ENCODE measurements at places on chromosomes 4 and X.

DNA sequence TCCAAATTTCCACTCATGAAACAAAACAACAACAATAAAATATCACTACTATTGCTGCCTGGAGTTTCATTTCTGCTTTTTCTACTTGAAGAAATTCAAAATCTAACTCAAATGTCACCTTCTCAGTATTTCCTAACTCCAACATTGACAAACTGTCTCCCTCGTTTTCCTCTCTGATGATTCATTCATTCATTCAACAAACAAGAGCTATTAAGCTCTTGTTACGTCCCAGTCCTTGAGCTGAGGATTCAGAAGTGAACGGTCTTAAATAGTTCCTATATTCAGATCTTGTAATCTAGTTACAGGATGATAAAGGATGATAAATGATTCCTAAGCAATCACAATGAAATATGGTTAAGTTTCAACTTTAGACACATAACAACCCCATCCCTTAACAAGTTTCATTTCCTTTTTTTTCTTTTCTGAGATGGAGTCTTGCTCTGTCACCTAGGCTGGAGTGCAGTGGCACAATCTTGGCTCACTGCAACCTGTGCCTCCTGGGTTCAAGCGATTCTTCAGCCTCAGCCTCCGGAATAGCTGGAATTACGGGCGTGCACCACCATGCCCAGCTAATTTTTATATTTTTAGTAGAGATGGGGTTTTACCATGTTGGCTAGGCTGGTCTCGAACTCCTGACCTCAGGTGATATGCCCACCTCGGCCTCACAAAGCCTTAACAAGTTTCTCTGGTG lies 1.7 kb downstream of the SLC9B2 start:
- DNase-seq: no peak

- no peak for DNase-seq
Observed at GRCh38 chrX:112672788-112673560, 6.8 kb downstream of the LHFPL1 start.

DNA sequence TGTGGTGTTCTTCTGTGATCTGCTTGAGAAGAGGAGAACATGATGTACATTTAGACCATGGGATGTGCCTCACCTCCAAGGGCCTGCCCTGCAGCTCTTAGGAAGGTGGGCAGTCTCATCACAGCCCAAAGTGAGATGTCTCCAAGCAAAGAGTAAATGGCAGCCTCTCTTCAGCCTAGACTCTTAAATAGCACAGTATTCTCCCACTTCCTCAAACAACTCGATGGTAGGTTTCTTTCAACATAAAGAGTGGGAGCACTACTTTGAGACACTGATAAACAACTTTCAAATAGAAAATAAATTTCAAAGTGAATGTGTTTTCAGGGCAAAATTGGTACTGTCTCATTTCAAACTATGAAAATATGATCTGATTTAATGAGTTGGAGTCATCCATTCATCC lies 35.2 kb downstream of the EDNRA start:
- DNase-seq: no peak

DNA sequence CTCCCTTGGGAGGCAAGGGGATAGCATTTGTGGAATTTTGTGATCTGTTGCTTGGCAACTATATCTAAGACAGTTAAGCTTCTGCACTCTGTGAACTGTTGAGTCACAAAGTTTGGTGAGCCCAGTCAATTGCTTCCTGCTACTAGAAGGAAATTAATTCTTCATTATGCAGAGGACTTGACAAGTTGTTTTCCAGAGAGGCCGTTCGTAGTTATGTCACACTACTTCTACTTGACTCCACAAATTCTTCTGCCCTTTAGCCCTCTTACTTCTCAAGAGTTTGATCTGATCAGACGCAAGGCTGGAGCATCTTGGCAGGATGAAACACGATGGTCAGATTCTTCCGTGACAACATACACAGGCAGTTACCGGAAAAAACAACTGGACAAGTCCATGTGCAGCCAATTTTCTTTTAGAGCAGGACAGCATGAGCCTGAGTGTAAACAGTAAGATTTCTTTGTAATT lies at the start of gene C4orf51:
Gene C4orf51 (plus strand): TSS at position 156 of the 465 bp plus-strand sequence. CDS start 58 bp downstream, at position 214.
- no peak for DNase-seq

DNA sequence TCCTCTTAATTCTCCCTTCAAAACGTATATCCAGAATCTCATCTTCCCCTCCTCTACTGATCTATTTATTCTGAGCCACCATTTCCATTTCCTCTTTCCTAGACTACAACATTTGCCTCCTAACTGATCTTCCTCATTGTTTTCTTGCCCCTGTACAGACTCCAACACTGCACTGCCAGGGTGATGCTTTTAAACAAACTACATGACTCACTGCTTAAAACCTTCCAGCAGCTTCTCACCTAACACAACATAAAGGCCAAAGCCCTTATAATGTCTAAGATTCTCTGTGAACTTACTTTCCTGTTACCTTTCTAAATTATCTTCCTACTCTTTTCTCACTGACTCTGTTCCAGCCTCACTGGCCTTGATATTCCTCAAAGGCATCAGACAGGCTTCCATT lies 161.0 kb upstream of the HS3ST1 start:
- DNase-seq: no peak

DNA sequence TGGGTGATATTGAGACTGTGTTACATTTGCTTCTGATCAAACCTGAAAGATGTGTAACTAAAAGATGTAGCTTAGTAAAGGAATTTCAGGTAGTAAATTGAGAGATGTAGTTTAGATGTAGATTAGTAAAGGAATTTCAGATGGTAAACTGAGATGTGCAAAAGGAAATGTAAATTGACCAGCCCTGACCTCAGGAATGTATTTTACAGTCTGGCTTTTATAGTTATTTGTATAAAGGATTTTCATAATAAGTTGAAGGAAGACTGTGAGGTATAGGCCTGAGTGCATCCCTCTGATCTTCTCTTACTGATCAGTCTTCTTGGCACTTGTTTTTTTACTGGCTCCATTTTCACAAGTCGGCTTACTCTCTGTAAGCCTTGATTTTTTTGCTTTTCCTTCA lies 3.2 kb downstream of the KLHL2 start:
- no peak for DNase-seq

DNA sequence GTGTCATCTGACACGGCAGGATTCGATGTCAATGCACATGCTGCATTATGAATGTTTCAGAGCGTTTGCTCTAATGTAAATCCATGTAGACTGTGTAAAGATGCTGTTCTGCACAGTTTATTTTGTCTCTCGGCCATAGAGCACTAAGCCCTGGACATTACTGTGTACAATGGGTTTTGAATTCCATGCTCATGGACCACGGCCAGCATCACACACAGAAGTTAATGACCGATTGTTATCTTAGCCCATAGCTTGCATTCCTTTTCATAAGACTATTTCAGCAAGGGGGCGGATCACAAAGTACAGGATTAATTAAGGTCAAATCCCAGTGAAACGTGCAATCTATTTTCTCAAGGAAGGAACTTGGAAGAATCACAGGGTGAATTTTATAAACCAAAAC lies 286.1 kb upstream of the TENM3 start:
- no peak for DNase-seq

- DNase-seq: no peak
Observed at GRCh38 chr4:184402740-184403383, 71.5 kb downstream of the IRF2 start.

GRCh38 chrX:103423955-103424638 lies 47.8 kb downstream of the BEX3 start:
- no peak for DNase-seq
